ENCODE measurements at places on chromosomes 1 and 21.

GRCh38 chr1:210647406-210648333, 319.0 kb downstream of the HHAT start:
- no peak for DNase-seq

GRCh38 chr1:115473986-115474565, 136.0 kb upstream of the NGF start:
- no peak for DNase-seq

DNA sequence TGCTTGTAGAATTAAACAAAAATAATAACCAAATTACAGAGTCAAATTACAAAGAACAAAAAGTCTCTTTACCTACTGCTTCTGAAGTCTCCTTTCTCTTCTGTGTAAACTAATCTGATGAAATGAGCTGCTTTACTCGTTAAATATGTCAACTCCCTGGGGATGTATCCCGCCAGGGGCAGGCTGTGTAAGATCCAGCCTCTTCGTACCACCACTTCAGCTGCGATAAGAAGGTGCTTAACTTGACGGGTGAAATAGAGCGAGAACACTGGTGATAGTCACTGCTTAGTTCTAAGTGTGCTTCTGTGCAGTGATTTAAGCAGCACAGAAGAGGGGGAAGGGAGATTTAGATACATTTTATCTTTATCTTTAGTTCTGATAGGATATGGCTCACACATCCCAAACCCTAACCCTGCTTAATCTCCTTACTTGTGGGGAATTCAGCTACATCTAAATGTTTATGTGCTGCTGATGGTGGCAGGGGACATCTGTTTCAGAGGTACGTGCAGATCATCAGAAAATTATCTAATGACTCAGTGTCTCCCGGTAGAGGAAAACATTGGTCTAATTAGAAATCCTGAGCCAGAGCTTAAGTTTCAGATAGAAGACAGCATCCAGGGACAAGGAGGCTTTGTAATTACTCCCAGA, 46.0 kb downstream of the RHOU start:
- DNase-seq: no peak

DNA sequence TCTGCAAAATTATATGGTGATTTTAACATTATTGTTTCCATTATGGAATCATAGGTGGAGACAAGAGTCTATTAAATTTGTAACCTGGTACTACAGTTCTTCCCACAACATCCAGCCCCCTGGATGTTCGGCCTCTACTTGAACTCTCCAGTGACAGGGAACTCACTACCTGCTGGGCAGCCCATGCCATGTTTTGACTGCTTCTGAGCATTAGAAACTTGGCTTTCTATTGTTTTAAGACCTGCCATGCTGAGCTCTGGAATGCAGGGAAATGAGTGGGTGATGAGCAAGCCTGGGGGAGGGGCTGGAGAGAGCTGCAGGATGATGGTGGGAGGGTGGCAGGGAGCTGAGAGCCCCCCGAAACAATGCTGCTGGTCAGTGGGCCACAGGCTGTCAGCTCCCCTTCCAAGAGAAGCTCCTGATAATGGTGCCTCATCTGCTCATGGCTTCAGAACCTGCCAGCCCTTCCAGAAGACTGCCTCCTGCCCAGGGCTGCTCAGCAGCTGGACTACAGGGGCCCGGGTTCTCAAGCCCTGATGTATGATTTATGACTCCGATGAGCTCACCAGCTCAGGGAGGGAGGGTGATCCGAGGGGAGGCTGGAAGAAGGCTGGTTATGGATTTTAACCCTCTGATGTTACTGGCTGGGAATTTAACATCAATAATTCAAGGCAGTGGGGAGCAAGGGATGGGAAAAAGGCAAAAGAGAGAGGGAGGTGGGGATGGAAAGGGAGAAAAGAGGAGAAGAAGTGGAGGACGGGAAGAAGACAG, 205.0 kb downstream of the HIVEP3 start:
- no peak for DNase-seq

DNA sequence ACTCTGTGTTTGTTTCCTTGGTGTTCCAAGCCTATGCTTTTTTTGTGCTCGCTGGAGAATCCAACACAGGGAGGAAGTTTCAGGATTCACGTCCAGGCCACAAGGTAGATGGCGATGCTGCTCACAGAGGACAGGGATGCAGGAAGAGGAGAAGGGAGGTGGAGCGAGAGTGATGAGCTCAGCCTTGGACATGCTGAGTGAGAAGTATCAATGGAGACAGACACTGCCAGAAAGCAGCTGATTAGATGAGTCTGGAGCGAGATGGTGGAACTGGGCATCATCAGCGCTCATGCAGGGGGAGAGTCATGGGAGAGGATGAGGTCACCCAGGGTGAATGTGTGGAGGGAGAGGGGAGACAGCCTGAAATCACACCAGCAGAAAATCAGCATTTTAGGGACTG, 110.0 kb downstream of the GLUL start:
- no peak for DNase-seq

GRCh38 chr1:36175137-36176095, 19.5 kb downstream of the MAP7D1 start:
- DNase-seq: no peak

DNA sequence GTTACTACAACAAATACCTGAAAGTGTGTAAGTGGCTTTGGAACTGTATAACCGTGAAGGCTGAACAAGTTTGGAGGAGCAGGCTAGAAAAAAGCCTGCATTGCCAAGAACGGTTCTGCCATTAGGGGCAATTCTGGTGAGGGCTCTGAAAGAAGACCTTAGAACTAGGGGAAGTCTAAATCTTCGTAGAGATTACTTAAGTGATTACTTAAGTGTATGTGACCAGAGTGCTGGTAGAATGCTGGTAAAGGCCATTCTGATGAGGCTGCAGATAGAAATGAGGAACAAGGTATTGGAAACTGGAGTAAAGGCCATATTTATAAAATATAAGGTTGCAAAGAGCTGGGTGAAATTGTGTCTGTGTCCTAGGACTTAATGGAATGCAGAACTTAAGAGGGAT, 158.0 kb downstream of the CLIC6 start:
- DNase-seq: no peak

GRCh38 chr1:91402023-91402422, 2.6 kb downstream of the HFM1 start:
- DNase-seq: peak; percentile 10

DNA sequence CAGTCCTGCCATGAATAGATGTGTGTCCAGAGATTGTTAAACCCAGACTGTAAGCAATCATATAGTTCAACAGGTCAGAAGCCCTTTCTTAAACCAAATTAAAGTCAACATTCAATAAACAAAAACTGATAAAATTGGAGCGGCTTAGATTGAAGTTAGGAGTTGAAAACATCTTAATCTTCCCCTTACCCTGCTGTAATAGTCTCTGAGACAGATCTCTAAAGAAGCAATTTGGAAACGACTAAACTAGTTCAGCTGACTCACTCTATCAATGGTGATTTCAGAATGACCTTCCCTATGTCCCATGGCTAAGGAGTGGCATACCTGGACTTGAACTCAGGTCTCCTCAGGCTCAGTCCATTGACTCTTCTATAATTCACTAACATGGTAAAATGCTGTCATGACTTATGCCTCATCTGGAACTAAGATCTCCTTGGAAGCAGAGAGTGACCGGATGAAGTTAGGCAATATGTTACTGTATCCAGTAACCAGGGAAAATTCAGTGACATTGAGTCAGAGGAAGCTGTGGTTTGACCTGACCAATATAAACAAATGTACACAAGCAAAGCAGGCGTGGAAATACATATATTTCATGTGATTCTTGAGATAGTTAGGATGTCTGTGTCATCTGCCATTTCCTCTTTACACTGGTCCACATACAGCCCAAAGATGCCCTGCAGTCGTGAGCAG, 30.1 kb downstream of the SGIP1 start:
- no peak for DNase-seq

DNA sequence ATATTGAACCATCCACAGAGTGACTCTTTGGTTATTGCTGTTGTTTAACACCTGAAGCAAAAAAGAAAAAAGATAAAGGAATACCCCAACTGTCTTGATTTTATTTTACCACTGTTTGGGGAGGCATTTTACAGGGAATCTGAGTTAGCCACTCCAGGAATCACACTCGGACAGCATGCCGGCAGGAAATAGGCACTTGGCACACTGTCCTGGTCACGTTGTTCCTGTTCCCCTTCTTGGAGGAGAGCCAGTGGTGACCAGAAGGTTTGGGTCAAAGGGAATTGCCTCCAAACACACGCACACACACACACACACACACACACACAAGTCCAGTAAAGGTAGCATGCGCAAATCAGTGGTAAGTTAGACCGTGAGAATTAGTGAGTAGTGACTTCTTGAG, 13.8 kb downstream of the RGS4 start:
- no peak for DNase-seq

DNA sequence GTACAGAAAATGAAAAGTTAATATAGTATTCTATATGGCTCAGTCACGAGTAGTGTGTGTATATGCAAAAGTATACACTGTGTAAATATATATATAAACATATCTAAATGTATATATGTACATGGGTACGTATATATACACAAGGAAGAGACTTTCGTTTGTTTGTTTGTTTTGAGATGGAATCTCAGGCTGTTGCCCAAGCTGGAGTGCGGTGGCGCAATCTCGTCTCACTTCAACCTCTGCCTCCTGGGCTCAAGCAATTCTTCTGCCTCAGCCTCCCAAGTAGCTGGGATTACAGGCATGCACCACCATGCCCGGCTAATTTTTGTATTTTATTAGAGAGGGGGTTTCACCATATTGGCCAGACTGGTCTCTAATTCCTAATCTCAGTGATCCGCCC, 16.4 kb downstream of the IL12RB2 start:
- no peak for DNase-seq

DNA sequence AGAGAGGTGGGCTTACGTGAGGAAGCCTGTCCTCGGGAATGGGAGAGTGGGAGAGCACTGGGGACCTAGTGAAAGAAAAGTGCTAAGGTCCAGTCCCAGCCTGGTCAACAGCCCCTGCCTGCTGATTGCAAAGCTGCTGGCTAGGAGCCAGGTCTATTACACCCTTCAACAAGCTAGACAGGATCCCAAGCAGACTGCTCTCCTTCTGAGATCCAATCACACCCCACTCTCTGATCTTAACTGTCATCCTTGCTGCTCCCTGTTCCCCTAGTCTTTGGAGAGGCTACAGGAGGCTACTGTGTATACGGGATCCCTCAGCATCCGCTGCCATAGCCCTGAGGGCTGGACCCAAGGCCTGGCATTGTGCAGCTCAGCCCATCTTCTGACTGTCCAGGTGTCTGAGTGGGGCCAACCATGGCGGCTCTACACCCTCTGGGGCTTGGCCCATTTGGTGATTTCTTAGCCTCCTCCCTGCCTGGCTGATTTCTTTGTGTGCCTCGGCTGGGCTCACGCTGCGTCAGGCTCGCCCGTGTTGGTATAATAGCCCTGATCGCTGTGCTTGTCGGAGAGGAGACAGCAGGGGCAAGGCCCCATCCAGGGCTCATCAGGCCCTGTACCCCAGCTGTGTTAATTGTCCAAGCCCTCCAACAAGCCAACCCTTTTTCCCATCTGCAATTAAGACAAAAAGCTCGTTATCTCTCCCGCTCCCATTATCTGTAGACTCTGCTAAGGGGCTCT, 43.9 kb downstream of the NAV1 start:
- DNase-seq: peak; percentile 15

GRCh38 chr1:80533093-80533492, 1267.6 kb upstream of the ADGRL2 start:
- DNase-seq: no peak

GRCh38 chr1:167291539-167292185, 71.0 kb downstream of the POU2F1 start:
- no peak for DNase-seq

- peak; percentile 33 for DNase-seq
These were observed at the start of gene ASAP3 for GRCh38 chr1:23483321-23484252. ASAP3 (minus strand) TSS chr1:23484179; CDS start chr1:23484133, 46 bp downstream.

DNA sequence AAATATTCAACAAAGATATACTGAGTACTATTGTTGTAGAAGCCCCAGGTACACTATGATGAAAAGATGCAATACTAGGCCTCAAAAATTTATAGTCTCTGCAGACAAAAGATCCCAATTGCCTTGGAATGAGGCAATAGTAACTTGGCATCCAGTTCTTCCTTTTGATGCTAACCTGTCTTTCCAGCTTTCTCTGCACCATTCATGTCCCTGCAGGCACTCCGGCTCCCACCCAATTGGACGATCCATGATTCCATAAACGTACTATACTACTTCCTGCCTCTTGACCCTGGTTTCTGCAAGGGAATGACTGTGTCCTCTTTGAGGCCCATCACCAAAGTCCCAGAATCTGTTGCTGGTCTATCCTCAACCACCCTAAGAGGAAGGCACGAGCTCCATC, 8.0 kb upstream of the TAGLN2 start:
- no peak for DNase-seq

GRCh38 chr1:242467556-242468145, 56.8 kb downstream of the PLD5 start:
- peak; percentile 74 for DNase-seq

- DNase-seq: no peak
These were observed 87.7 kb upstream of the ATP1B1 start for GRCh38 chr1:169018751-169019150.

DNA sequence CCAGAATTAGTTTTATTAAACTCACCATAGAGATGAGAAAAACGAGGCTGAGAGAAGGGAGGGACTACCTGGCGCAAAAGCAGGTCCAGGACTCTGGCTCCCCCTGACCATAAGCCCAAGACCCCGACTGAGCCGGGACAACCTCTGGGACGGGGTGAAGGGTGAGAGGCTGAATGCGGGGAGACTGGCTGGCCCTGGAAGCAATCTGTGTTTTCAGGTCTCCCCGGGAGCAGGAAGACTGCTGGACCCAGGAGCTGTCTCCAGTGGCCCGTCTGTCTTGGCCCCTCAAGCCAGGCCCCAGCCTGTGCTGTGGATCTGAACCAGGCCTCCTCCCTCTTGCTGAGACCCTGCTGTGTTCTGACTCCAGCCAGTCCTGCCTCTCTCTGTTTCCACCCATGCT, 240.8 kb downstream of the TRABD2B start:
- no peak for DNase-seq

GRCh38 chr21:46154155-46154954, 1.0 kb downstream of the FTCD start:
- no peak for DNase-seq
